Fibroblast of skin of right quadriceps (primary cell): ENCODE measurements at places on chromosomes 1 and 21.

DNA sequence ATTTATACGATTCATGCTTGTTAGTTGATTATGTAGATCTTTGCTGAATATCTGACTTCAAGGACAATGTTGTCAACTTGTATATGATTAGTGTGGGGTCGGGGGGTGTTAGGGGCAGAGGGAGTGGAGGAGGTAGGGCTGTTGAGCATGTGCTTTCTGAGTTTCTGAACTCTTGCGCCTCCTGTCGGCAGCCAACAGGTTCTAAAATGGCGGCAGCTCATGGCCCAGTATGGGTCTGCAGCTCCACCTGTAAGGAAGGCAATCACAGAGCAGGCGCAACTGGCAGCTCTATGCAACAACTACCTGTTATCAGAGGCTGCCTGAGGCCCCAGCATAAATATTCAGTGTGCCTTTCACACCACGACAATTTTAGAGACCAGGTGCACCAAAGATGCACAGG, 205.8 kb upstream of the PLXNA2 start:
- DNase-seq: no peak

- DNase-seq: no peak
These were observed 680 bp upstream of the CNN3 start for GRCh38 chr1:94927405-94928175.

DNA sequence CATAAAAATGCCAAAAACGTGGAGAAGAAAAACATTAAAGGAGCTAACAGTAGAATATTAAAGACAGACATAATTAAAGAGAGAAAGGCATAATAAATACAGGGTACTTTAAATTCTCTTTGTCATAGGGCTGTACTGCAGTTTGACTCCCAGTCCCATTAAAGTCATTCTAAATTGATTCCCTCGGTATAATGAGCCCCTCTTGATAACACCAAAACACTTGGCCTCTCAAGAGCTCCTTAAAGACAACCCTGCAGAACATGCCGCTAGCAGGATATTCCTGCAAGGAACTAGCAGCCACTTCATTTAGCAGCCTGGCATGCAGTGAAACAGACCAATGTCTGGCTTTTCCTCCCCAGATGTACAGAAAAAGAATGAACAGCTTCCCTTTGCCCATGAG, 273.8 kb upstream of the ESRRG start:
- no peak for DNase-seq

GRCh38 chr1:156845055-156845952, 13.6 kb downstream of the INSRR start:
- no peak for DNase-seq

- DNase-seq: no peak
These were observed 76.9 kb upstream of the LBR start for GRCh38 chr1:225504776-225505175.

GRCh38 chr1:108556066-108556465, 3.8 kb upstream of the EEIG2 start:
- DNase-seq: no peak

GRCh38 chr1:86714561-86715244, 10.3 kb downstream of the SH3GLB1 start:
- no peak for DNase-seq

DNA sequence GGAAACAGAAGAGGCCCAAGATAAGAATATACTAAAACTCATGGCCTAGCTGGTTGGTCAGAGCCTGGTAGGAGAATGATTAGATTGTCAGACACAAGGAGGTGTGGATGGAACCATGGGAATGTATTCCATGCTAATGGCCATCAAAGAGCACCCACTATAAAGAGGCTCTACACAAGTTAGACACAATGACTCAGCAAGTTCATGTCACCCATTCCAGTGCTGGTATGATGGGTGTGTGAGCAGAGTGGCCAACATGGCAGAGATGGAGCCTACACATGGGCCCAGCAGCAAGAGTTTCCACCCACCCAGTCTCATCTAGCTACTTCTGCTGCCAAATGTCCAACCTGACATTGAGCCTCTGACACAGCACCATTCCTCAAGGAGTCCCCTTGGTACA, 97.5 kb upstream of the COG2 start:
- no peak for DNase-seq
